Stimulated activated naive CD4-positive, alpha-beta T cell (primary cell): ENCODE measurements at places on chromosomes 13 and 19.
A peak's percentile ranks its signal among the peaks of the same experiment; 100 is the strongest.

DNA sequence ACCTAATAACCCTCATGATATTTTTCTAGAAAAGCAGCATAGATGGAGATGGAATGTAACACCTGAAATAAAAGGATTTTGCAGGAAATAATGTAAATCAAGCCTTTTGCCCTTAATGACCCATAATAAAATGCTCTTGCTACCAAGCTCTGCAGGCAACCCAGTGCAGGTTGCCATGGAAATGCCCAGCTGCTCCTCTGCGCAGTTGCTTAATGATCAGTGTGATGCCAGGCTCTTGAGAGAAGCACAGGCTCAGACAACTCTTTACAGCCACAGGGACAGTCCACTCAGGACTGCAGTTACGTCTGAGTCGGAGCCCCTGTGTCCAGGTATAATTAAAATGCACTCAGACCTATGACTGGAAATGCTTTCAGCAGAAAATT is 165.5 kb downstream of the LACC1 start:
- no peak for DNase-seq

- no peak for DNase-seq
Observed at GRCh38 chr13:59568306-59568705, 595.4 kb downstream of the DIAPH3 start.

GRCh38 chr19:48918071-48918470 is 15.4 kb upstream of the DHDH start:
- DNase-seq, result no peak

GRCh38 chr13:21894091-21894490 is 223.2 kb downstream of the FGF9 start:
- DNase-seq, result no peak

GRCh38 chr19:14265290-14266036 is 59.5 kb upstream of the ADGRL1 start:
- no peak for DNase-seq

GRCh38 chr13:25727250-25727649 is 324.6 kb downstream of the SHISA2 start:
- no peak for DNase-seq

DNA sequence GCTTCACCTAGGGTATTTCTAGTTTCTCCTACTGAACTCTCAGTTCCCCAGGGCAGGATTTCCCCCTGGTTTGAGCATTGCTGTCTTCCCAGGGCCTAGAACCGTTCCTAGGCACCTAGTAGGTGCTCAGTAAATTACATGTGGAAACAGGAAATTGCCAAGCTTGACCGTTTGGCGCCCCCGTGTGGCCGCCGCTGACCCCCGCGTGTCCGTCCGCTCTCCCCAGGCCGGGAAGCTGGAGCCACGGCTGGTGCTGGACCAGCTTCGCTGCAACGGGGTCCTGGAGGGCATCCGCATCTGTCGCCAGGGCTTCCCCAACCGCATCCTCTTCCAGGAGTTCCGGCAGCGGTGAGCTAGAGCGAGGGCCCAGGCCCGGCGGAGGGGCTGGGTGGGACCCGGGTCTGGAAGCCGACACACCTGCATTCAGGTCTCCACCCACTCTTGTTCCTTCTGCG is 55.5 kb downstream of the MYH14 start:
- no peak for DNase-seq

GRCh38 chr13:23673867-23674605 is 103.8 kb downstream of the TNFRSF19 start:
- no peak for DNase-seq

GRCh38 chr13:110874508-110874960 is 40.3 kb downstream of the ANKRD10 start:
- no peak for DNase-seq

DNA sequence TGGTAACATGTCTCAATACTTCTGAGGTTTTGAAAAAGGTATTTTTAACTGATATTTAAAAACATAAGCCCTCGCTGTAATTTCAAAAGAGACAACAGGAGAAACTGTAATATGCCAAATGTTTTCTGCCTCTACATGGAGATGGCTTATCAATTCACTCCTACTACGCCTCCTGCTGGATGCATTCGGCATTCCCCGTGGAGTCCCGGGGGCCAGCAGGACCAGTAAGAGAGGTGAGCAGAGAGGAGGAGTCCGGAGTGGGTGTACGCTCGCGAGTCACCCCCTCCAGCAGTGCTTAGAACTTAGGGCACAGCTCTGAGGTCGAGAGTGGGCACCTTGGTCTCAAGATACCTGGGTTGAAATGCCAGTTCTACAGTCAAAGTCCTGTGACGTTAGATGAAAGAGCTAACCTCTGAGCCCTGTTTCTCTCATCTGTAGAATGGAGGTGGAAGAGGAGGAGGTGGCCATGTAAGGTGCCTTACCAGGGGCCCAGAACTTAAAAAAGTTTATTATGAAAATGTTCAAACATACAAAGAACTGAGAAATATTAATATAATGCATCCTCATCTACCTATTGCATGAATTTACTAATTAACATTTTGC is 110.2 kb downstream of the STK24 start:
- DNase-seq, result peak; percentile 29

- DNase-seq, result no peak
Observed at GRCh38 chr13:113862931-113863523, 849 bp downstream of the GAS6 start.

DNA sequence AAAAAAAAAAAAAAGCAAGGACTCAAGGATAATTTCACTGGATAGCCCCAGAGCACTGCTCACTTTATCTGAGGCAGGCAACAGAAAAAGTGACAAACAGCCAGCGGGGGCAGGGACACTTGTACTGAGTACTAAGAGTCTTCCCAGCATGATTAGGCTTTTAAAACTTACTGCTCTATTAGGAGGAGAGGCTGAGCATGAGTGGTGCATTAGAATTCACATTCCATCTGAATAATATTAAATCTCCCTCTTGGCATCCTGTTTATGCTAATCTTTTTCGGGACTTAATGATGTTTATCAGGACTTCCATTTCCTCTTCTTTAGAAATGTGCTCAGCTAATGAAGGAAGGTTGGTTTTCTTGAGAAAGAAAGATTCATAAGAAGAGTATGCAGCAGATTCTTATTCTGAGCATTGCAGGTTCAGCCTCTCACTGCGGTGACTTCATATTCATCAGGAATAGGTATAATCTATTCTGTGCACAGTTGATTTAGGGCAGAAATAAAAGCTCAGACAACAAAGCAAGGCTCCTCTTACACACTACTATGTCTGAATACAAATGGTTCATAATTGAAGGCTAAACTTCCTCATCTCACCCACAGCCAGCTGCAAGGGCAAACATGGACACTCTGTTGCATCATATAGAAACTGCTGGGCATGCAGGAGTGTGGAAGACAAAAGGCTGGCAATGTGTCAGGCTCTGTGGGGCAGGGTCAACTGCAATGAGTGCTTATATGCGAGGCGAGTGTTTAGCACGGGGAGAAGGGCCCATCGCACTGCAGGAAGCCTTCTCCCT is 107.0 kb downstream of the KL start:
- DNase-seq, result no peak

DNA sequence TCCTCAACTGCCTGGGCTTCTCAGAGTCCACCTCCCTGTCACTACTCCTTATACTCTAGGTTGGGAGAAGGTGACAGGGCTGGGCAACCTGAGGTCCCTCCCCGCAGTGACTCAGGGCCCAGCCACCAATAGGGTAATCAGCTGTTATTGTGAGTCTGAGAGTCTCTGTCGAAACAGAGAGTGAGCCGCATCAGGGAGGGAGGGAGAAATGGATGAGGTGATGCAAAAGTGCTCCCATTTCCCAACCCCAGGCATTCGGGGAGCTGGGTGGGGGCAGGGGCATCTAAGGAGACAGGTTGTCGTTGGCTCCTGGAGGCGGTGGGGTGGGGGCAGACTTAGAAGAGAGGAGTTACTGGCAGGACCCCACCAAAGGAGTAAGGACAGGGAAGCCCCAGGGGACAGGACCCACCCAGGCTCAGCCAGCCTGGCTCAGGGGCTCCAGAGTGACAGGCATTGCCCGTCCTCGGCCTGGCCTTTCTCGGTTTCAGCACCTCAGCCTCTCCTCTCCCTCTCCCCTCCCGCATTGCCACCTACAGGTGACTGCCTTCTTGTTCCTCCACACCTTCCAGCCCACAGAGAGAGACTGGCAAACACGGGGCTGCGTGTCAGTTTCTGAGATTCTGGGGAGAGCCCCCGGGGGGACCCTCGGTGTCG is at the start of gene DMKN:
Gene DMKN, minus strand, starts transcription at position 22 of the 654 bp plus-strand sequence. CDS start 174 bp downstream, outside the sequence.
- DNase-seq, result no peak

DNA sequence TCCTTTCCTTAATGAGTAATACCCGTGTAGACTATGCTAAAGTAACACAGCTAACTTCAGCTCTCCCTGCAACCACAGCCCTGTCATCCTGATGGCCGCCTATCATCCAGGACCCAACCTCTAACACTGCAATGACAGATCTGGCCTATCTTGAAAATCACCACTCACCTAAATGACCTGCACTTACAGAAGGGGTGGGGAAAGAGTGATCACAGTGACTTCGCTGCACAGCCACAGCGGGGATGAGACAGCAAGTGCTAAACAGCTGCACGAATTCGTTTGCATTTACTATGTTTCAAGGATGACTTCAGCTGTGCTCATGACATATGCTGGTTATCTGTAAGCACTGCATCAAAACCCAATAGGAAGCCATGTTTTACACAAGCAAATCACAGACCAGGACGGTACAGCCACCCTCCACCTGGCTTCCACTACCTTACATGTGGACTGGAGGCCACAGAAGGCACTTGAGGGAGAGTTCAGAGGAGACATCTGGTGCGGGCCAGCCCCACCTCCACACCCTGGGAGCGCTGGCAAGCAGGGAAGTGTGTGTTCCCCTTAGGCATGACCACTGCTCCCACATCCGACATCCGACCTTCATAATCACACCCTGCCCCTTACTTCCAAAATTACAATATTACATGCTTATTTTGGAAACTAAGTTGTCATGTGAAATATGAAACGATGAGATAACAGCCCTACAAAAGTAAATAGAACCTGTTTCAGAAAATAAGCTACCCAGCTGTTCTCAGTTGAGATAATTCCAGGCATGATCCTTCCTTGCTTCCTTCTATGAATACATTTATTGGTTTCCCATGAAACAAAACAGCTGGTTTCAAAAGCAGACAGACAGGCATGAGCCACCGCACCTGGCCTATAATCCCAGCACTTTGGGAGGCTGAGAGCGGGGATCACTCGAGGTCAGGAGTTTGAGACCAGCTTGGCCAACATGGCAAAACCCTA is 95.7 kb downstream of the STK24 start:
- no peak for DNase-seq

DNA sequence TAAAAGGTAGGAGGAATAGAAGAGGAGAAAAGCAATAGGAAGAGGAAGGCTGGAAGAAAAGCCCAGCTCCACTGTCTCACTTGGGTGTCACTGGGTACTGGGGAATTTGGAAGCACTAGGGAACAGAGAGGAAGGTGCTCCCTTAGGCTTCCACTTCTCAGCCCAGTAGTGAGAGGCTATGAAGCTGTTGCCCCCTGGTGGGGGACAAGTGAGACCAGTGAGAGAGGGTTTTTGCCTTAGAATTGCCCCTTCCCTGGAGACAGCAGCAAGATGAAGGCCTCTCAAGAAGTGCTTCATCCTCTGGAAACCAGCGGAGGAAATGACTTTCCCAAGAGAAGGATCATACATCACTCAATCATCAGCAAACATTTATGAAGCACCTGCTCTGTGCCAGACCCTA is 4.7 kb upstream of the ZNF606 start:
- DNase-seq, result no peak

GRCh38 chr19:501646-502045 is 5.4 kb downstream of the MADCAM1 start:
- DNase-seq, result no peak

DNA sequence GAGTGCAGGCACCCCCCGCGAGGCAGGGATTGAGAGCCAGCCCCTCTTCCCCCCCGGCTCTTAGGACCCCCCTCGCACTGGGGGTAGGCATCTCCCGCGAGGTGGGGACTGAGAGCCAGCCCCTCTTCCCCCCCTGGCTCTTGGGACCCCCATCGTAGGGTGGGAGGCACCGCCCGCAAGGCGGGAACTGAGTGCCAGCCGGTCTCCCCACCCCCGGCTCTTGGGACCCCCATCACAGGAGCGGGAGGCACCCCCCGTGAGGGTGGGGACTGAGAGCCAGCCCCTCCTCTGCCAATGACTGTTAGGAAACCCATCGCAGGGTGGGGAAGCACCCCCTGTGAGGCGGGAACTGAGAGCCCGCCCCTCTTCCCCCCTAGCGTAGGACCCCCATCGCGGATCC is 363.4 kb upstream of the SPRY2 start:
- no peak for DNase-seq

GRCh38 chr13:80436571-80437169 is 95.7 kb upstream of the SPRY2 start:
- no peak for DNase-seq

GRCh38 chr13:77697217-77698103 is at the start of gene SLAIN1:
Gene SLAIN1, plus strand, starts transcription at chr13:77697687. Its CDS starts 227 bp downstream, at chr13:77697914.
- peak; percentile 87 for DNase-seq

GRCh38 chr13:76672420-76672819 is 213.8 kb downstream of the KCTD12 start:
- no peak for DNase-seq

GRCh38 chr19:7450243-7451223 is 38.3 kb downstream of the PEX11G start:
- DNase-seq, result no peak

DNA sequence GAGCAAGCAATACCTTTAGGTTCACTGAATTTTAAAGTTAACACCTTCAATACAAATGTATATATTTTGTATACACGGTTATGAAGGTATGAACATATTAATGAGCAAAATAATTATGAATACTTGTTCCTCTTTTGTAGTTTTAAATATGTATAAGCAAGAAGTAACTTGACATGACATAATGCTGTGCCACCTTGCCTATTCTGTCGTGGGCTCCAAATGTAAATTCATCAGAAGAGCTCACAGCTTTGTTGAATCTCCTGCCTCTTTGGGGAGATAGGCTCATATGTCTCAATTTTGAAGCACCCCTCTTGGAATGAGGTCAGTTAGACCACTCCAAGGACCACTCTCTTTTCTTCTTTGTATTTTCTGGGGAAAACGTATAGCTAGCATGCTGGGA is 59.3 kb downstream of the LRCH1 start:
- no peak for DNase-seq

- no peak for DNase-seq
Observed at GRCh38 chr19:34408411-34408810, 4.2 kb downstream of the PDCD2L start.

GRCh38 chr19:50555450-50556281 is 12.6 kb downstream of the LRRC4B start:
- no peak for DNase-seq

- peak; percentile 97 for DNase-seq
Observed at GRCh38 chr13:44917589-44918325, 71.5 kb downstream of the NUFIP1 start.

- DNase-seq, result no peak
Observed at GRCh38 chr13:45788011-45788410, 63.5 kb downstream of the SIAH3 start.

- DNase-seq, result peak; percentile 41
Observed at GRCh38 chr19:2055931-2056836, 5.1 kb upstream of the MKNK2 start.
